T-helper 17 cell (primary cell): ENCODE measurements at places on chromosomes 12 and 14. TPM values are rescaled to one million over a fixed set of nuclear protein-coding genes. Genes with fewer than 3 reads are reported as not detected.

The DDX24 gene
- 531 TPM for total RNA-seq

The LGR5 gene
- total RNA-seq, result not detected

DNA sequence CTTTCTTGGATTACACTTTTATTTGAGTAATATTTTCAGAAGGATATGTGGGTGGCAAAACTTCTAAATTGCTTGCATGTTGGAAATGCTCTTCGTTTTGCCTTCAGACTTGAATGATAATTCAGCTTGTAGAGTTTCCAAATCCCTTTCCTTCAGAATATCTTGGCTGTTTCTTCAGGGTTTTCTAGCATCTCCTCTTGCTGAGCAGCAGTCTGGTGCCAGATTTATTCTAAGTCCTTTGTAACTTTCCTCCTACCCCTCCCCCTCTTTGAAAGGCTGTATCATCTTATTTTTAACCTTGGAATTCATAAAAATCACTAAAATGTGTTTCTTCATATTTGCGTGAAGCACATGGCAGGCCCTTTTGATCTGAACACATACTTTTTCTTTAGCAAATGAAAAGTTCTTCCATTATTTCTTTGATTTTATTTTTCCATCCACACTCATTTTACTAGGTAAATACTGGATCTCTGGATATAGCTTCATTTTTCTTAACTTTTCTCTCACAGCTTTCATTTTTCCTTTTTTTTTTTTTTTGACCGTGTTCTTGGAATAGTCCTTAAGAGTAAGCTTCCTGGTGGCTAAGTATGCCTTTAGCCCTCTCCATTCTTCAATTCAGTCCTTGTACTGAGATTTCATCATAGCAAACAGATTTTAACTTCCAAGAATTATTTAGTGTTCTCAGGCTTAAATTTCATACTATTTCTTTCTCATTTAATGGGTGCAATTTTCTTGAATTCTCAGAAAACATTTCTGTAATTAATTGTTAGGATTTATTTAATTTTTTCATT lies 102.0 kb downstream of the SLC38A4 start:
- H3K36me3 ChIP-seq, result no peaks in the 10 kb centered on the region
- H3K4me1 ChIP-seq, result no peaks in the 10 kb centered on the region
- no peak overlapping the region for H3K27ac ChIP-seq
- DNase-seq, result no peak
- H3K4me3 ChIP-seq, result no peak overlapping the region

- H3K4me1 ChIP-seq, result peaks cover 52% of the 10 kb centered on the region
- DNase-seq, result peak; percentile 65
- peak overlapping the region; percentile 87 for H3K4me3 ChIP-seq
- H3K36me3 ChIP-seq, result no peaks in the 10 kb centered on the region
These were observed 50.1 kb downstream of the CCDC88C start for GRCh38 chr14:91367173-91368171.

GRCh38 chr14:31435276-31435675 lies 14.9 kb upstream of the HEATR5A start:
- no peak overlapping the region for H3K27ac ChIP-seq
- DNase-seq, result no peak
- H3K4me1 ChIP-seq, result peaks cover 5% of the 10 kb centered on the region

DNA sequence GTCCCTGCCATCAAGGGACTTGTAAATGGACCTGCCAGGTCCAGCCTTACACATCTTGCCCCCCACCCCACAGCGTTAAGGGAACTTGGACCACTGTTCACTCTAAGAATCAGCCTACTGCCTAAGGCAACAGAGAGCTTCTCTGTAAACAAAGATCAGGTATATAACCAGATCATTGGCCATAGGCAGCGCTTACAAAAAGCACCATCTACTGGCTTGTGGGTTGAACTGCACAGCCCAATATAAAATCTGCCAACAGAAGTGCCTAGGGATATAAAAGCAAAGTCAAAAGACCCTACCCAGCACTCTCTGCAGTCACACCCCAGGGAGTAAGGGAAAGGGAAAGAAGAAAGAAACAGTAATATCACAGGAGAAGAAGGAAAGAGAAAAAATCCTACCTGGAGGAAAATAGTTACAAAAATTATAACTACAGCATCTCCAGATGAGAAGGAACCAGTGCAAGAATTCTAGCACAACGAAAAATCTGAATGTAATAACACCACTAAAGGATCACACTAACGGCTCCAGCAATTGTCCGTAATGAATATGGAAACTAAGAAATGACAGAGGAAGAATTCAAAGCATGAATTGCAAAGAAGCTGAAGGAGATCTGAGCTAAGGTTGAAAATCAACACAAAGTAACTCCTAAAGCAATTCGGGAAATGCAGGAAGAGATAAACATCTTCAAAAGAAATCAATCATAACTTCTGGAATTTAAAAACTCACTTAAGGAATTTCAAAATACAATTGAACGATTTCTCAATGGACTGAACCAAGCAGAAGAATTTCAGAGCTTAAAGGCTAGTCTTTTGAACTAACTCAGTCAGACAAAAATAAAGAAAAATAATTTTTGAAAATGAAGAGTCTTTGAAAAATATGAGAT lies 95.2 kb upstream of the PCED1B start:
- no peak overlapping the region for H3K27ac ChIP-seq
- H3K4me3 ChIP-seq, result no peak overlapping the region
- H3K36me3 ChIP-seq, result peaks cover 6% of the 10 kb centered on the region
- no peak for DNase-seq

DNA sequence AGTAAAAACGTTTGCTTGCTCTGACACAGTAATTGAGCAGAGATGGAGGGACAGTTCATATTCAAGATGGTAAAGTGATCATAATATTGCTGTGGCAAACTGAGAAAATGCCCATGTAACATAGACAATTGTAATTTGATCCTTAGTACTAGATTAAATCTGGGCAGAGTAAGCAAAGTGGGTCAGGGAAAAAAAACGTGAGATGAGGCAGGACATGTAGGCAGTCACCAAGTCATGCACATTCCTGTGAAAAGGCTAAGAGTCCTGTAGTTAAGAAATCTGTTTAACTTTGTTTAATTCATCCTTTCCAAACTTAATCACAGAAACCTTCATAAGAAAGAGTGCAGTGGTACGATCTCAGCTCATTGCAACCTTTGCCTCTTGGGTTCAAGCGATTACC lies 16.1 kb downstream of the BTBD7 start:
- no peaks in the 10 kb centered on the region for H3K27me3 ChIP-seq
- no peak for DNase-seq
- H3K27ac ChIP-seq, result no peak overlapping the region
- H3K4me1 ChIP-seq, result peaks cover 26% of the 10 kb centered on the region
- no peak overlapping the region for H3K4me3 ChIP-seq

DNA sequence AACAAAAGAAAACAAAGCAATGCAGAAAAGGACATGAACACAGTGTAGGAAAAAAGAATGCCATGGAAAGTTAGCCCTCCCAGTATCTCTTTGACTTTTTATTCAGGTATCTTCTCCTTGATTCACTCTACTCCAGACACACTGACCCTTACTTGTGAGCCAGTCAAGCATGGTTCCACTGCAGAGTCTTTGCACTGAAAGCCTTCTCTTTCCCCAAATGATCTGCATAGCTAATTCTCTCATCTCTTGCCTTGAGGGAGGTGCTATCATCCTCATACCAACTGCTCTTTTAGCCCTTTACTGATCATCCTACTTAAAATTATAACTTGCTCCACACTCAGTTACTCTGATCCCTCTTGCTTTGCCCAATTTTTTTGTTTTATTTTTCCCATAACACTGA lies 101.2 kb upstream of the SLC16A7 start:
- H3K27me3 ChIP-seq, result no peaks in the 10 kb centered on the region
- H3K4me3 ChIP-seq, result no peak overlapping the region
- H3K36me3 ChIP-seq, result no peaks in the 10 kb centered on the region
- no peak overlapping the region for H3K27ac ChIP-seq
- DNase-seq, result no peak
